ENCODE measurements at places on chromosomes 12 and 14.

GRCh38 chr12:54625598-54625997, 9.1 kb downstream of the LACRT start:
- no peak for DNase-seq

- DNase-seq, result no peak
Measured at GRCh38 chr14:105178069-105178867, 2.8 kb downstream of the NUDT14 start.

GRCh38 chr12:67714648-67715047, 66.1 kb downstream of the DYRK2 start:
- no peak for DNase-seq

DNA sequence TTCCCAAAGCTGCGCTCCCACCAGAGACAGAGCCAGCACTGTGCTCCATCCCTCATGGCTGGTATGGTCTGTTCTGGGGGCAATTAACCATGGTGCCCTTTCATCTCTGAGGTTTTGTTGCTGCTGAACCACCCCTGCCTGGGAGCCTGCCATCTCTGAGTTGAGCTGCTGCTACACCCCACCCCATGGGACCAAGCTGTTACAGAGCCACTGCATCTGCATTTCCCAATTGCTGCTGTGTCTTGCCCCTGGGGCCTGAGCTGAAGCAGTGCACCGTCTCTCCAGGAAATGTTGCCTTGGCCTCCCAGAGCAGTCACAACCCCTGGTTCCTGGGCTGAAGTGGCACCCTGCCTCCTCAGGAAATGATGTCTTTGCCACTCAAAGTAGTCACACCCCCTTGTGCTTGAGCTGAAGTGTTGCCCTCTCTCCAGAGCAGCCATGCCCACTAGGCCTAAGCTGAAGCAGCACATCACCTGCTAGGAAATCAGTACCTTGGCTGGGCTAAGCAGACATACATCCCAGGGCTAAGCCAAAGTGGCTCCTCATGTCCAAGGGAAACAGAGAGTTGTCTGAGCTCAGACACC, 140.3 kb downstream of the RERGL start:
- no peak for DNase-seq

DNA sequence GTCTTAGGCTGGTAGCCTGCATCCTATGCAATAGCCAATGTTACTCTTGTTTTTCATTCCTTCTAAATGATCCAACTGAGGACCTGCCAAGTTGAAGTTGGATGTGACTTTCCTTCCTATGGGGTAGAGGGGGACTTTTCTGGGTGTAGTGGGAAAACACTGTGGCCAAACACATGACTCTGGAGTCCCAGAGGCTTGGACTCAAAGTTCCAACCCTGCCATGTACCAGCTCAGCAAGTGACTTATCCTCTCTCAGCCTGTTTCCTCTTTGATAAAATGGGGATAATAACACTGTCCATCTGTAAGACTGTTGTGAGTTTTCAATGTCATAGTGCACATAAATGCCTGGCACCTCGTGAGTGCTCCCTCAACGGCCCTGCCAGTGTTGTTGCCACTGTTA, 97.0 kb downstream of the ZFP36L1 start:
- no peak for DNase-seq

DNA sequence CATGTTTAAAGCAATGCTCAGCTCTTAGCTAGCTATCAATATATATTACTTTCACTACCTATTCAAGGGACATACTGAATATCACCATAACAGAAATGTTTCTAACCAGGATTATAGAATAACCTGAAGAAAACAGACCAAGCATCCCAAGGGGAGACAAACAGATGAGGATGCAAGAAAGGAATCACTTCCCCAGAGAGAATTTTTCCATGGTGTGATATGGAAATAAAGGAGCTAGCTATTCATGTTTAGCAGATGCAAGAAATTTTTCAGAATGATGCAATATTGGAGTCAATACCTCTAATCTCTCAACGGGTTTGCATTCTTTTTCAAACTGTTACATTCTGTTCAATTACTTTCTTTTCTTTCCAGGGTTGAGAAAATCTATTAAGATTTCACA, 538.9 kb upstream of the FLRT2 start:
- DNase-seq, result no peak

DNA sequence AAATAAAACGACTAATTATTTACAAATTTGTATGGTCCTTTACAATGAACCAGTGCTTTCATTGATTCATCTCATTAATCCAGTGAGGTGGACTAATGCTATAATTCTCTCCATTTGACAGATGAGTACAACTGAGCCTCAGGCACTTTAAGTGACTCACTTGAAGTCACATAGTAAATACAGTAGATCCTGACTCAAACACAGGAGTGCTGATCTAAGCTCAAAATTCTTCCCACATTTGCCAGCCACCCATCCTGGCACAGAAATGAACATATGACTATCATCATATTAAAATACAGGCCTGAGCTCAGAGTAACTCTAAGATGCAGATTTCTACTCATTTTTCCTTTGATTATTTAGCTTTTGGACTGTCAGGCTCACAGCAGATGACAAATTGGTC, 30.6 kb downstream of the SLC16A7 start:
- DNase-seq, result no peak

- no peak for DNase-seq
Measured at GRCh38 chr12:19915392-19916195, 452.7 kb upstream of the PDE3A start.

DNA sequence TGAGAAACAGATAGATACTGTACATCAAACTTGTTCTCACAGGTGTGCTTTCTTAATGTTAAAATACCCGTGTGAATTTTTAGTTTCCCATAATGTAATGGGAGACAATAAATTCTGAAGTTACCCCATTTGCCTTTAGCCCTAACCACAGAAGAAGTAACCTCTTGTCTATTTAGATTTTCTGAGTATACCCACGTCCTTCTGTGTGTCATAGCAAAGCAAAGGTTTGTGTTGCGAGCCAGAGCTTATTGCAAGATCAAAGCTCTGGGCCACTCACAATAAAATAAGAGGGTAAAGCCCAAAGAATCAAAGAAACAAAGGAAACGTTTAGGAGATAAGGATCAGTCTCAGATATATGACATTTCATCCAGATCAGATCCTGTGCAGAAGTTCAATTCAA, 73.9 kb downstream of the BMP4 start:
- DNase-seq, result no peak

DNA sequence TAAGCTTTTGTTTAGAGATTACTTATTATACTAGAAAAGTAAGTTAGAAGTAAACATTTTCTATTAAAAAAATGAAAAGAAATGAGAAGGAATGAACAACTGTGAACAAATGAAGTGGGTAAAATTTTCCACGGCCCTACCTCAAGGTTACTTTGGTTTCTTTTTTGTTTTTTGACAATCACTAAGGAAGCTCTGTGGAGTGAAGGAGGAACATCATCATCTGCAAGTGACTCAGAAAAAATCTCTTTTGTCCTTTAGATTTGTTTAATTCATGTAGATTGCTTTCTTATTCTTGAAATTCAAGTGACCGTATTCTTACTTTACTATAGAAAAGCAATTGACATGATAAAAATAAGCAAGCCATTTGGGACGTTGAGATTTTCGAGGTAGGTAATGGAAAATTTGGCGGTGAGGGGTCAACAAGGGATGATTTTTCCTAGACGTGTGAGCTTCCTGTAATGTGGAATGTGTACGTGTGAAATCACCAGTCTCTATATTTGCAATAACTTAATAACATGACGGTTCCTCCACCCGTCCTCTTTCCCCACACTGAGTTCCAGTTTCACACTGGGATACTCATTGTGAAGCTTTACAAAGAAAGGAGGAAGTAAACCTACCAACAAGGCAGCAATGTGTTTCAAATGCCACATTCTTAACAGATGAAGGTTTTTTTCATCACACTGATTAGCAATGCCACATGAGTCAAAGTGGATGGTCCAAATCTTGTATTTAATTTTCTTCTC, 62.3 kb upstream of the EGLN3 start:
- DNase-seq, result no peak

GRCh38 chr14:75831455-75831854, 150.3 kb downstream of the TGFB3 start:
- peak; percentile 10 for DNase-seq

DNA sequence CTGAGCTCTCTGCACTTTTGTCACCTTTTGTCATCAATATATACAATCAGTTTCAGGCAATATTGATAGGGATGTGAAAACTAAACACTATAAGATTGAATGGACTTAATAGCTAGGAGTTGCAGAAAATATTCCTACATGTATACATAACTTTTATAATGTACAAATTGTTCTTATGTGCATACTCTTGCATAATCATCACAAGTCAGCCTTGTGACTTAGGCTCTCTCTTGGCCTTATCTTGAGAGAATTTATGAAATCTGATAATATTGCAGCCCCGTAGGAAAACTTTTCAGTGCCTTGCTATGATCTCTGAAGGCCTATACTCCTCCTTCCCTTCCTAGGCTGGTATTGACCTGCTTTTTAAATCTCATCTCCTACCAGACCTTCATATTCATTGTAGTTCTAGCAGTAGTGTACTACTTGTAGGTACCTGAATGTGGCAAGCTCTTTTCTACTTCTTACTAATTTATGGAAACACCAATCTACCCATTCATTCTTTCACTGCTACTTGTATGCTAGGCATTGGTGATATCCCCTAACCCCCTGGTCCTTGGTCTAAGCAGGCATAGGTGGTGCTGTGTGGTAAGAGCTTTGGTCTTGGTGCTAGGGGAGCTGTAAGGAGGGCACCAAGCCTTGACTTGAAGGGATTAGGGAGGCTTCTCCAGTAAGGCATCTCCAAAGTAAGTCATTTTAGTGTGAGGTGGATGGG, 100.0 kb downstream of the PRKCH start:
- no peak for DNase-seq

DNA sequence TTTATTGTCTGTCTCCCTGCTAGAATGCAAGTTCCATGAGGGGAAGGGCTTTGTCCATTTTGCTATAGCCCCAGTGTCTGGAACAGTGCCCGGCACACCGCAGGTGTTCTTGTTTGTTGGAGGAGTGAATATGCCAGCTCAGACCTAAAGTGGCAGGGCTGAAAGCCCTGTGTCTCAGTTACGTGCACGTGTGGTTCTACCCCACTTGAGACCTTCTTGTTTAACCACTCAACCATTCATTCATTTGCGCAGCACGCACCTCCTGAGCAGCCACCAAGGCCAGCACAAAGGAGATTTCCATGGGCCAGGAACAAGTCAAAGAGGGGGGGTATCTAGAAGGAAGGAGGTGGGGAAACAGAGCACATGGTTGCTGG, 338.0 kb upstream of the FKBP4 start:
- DNase-seq, result no peak

All from activated CD4-positive, alpha-beta T cell treated with anti-CD3 and anti-CD28 coated beads, Interleukin-2, amount 50 U/mL, for 48 hours (primary cell).